ENCODE measurements at places on chromosomes 12 and 14.

- no peak for DNase-seq
These were observed 17.2 kb downstream of the USP30 start for GRCh38 chr12:109069307-109070271.

DNA sequence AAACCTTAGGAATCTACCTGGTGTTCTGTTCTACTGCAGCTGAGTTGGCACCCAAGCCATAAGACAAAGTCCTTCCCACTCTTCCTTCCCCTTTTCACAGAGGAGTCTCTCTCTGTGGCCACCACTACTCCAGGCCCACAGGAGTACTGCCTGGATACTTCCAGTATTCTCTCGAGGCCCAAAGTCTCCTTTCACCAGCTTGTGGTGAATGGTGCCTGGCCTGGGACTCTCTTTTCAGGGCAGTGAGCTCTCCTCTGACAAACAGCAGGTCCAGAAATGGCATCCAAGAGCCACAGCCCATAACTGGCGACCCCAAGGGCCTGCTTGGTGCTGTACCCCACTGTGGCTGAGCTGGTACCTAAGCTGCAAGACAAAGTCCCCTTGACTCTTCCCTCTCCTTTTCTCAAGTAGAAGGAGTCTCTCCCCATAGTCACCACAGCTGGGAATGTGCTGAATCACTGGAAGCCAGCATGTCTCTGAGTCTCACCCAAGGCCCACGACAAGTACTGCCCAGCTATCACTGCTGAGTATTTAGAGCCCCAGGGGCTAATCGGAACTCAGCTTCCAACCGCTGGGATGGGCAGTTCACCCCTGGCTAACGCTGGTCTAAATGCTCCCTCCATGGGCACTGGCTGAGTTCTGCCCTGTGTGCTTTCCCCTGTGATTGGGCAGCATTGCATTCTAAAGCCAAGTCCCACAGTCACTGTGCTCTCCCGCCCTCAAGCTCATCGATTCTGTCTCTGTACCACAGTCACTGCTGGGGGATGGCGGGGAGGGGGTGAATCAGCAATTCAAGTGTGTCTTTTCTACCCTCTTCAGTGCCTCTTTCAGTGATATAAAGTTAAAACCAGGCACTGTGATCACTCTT is 6.1 kb downstream of the A2ML1 start:
- DNase-seq = peak; percentile 42

DNA sequence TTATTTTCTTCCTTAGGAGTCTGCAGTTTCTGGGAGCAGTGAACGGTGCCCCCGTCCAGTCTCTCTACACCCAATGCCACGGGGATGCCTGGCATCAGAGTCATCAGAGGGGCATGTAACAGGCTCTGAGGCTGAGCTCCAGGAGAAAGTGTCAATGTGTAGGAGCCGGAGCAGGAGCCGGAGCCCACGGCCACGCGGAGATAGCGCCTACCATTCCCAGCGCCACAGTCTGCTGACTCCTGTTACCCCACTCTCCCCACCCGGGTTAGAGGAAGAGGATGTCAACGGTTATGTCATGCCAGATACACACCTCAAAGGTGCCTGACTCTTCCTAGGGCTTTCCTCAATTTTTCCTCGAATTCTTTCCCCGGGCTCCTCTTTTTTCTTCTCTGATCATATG is 3.3 kb upstream of the PA2G4 start:
- DNase-seq = no peak

DNA sequence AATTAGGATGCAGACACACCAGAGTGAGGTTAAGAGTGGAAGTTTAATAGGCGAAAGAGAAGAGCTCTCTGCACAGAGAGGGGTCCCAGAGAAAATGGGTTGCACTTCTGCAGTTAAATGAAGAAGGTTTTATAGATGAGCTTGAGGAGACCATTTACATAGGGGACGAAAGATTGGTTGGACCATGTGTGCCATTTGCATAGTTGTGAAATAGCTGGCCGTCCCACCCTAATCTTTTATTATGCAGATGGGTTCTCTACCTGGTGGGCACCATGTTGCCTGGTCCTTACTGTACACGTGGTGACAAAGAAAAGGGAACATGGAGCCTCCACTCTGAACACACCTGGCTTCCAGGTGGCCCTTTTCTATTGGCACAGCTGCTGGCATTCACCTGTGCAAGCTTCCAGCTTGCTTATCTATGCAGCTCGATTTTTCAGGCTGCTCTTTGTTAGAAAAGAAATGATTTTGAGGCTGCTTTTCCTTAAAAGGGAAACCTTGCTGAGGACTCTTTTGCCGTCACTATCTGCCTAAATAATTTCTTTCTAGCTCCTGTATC is 67.1 kb upstream of the SRSF5 start:
- DNase-seq = no peak

GRCh38 chr12:8047842-8048241 is 15.3 kb downstream of the FOXJ2 start:
- no peak for DNase-seq

DNA sequence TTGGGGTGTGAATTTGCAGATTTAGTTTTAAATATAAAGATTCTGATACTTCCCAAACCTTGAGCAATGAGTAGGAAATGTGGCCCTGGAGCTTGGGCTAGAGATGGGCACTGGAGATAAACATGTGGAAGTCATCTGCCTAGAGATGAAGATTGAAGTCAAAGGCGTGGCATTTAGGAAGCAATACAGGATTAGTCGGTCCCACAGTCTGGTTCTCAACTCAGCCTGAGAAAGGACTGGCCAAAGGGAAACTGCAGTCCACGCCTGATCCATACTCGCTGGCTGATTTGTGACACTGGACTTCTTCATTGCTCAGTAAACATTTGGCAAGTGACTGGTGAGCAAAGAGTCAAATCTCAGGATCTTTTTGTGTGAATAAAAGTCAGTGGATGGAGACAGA is 268.2 kb upstream of the ATP2B1 start:
- no peak for DNase-seq

DNA sequence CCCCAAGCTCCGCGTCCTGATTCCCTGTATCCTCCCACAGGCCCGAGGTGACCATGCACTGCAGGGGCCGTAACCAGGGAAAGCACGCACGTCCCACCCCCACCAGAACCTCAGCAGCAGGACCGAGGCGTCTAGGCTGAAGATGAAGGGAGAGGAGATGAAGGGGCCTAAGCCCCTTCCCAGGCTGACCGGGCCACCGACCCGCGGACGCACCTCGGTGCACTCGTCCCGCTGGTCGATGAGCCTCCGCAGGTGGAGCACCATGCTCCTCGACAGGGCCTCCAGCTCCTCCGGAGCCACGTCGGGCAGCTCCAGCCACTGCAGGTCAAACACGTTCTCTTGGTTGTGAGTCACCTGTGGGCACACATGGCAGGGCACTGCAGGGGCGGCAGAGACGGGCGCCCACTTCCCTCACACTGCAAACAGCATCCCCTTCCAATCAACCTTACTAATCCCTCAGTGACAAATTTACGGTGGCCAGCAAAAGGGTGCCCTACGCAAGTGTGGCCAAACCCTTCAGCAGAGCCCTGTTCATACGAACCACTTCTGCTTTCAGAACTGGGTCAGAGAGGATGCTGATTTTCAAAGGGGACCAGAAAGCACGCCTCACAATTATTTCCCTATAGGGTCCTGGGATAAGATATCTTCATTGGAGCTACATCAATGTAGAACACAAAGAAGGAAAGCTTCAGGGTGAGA is 77.8 kb downstream of the CCDC88C start:
- DNase-seq = no peak

DNA sequence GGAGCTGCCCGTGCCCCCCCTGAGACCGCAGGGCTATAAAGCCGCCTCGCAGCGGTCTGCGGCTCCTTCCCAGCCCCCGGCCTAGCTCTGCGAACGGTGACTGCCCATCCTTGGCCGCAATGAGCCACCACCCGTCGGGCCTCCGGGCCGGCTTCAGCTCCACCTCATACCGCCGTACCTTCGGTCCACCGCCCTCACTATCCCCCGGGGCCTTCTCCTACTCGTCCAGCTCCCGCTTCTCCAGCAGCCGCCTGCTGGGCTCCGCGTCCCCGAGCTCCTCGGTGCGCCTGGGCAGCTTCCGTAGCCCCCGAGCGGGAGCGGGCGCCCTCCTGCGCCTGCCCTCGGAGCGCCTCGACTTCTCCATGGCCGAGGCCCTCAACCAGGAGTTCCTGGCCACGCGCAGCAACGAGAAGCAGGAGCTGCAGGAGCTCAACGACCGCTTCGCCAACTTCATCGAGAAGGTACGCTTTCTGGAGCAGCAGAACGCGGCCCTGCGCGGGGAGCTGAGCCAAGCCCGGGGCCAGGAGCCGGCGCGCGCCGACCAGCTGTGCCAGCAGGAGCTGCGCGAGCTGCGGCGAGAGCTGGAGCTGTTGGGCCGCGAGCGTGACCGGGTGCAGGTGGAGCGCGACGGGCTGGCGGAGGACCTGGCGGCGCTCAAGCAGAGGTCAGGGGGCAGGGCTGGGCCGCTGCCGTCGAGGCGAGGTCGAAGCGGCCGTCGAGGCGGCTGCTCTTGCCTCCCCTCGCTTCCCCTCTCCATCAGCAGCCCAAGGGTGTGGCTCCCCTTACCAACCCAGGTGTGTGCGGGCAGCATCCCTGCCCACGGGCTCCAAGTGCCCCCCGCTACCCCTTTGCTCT is at the start of gene PRPH:
TSS of gene PRPH (plus strand) at position 66 of the 855 bp plus-strand sequence. CDS start at position 120, 54 bp downstream.
- DNase-seq = no peak

DNA sequence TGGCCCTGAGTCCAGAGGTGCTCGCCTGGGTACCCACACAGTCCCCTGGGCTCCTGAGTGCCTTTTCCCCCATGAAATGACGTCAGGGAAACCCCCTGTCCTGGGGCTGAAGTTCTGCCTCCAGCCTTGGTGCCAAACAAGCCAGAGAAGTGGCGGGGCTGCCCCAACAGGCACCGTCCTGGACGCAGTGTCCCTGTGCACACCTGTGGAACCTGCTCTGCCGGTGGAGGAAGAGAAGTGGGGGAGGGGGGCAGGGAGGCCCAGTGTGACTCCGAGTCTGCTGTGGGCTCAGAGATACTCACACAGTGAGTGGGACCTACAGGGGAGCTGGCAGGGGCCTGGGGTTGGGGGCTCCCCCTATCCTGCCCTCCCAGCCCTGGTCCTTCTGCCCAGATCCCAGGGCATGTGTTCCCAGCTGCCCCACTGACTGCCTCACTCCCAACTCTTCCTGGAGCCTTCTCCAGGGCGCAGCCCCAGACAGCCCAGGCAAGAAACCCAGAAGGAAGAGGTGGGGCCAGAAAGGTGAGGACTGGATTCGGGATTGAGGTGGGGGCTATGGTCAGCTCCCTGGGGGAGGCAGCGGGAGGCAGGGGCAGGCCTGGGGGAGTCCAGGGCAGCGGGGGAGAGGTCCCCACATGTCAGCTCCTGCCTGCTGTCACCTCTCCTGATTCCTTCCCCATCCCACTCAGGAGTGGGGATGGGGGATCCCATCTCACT is 24.7 kb downstream of the CCDC85C start:
- DNase-seq = peak; percentile 68

- DNase-seq = peak; percentile 85
These were observed 422.2 kb upstream of the FOXG1 start for GRCh38 chr14:28344381-28344780.

- DNase-seq = no peak
These were observed 308.9 kb upstream of the LRFN5 start for GRCh38 chr14:41297576-41298327.

GRCh38 chr12:44286336-44286735 is 450.5 kb downstream of the TMEM117 start:
- peak; percentile 61 for DNase-seq

DNA sequence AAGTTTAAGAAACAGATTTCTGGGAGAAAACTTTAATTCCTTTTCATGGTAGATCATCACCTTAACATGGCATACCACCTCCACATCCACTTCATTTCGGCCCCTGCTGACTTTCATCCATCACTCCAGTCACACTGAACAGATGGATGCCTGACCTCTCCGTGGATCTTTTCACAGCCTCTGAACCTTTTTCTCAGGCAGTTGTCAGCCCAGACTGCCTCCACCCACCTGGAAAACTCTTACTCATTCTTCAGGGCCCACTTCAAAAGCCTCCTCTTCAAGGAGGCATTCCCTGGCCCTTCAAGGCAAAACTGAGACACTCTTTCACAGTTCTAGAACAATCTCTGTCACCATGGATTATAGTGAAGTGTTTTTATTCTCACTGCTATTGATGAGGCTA is 52.9 kb downstream of the GXYLT1 start:
- DNase-seq = peak; percentile 32

GRCh38 chr12:47556261-47557030 is 149.4 kb downstream of the RPAP3 start:
- peak; percentile 89 for DNase-seq

DNA sequence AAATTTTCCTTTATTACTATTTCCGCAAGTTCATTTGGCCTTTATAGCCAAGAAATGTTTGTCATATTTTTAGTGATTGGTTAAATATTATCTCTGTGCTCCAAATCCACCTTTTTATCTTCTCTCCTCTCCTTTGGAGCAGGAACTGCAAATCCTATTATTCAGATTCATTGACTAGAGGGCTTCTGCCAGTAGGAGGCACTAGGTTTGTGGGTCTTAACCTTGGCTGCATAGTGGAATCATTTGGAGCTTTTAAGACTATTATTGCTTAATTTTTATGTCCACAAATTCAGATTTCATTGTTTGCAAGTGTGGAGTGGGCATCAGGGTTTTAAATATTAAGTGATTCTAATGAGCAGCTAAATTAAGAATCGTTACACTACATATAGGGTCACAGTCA is 75.3 kb upstream of the SYT10 start:
- DNase-seq = no peak
